ENCODE measurements at places on chromosomes 7 and 10.

GRCh38 chr7:97018126-97018601 is 6.5 kb downstream of the DLX5 start:
- DNase-seq, result no peak

GRCh38 chr10:21449288-21449966 is 76.1 kb downstream of the SKIDA1 start:
- DNase-seq, result no peak

GRCh38 chr10:17375936-17376584 is 78.3 kb downstream of the ST8SIA6 start:
- DNase-seq, result no peak

- peak; percentile 93 for DNase-seq
These were observed 66.7 kb downstream of the ST7 start for GRCh38 chr7:117019786-117020590.

DNA sequence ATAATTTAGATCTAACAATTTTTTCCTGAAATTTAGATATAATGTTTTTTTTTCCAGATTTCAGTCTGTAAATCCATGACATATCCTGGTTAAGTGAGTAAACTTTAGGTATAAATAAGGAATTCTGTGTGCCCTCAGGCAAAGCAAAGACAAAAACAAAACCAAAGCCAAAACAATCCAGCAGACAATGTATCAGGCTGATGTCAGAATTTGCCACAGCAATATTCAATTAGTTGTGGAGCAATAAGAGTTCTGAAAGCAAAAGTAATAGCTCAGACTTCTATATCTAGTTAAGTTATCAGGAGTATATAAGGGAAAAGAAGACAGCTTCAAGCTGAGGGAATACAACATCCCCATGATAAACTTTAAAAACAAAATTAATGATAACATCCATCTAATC is 82.0 kb downstream of the MKX start:
- DNase-seq, result no peak

GRCh38 chr10:82037076-82037475 is 162.1 kb downstream of the NRG3 start:
- DNase-seq, result no peak

- DNase-seq, result no peak
These were observed 903 bp upstream of the NT5C2 start for GRCh38 chr10:103193820-103194529.

DNA sequence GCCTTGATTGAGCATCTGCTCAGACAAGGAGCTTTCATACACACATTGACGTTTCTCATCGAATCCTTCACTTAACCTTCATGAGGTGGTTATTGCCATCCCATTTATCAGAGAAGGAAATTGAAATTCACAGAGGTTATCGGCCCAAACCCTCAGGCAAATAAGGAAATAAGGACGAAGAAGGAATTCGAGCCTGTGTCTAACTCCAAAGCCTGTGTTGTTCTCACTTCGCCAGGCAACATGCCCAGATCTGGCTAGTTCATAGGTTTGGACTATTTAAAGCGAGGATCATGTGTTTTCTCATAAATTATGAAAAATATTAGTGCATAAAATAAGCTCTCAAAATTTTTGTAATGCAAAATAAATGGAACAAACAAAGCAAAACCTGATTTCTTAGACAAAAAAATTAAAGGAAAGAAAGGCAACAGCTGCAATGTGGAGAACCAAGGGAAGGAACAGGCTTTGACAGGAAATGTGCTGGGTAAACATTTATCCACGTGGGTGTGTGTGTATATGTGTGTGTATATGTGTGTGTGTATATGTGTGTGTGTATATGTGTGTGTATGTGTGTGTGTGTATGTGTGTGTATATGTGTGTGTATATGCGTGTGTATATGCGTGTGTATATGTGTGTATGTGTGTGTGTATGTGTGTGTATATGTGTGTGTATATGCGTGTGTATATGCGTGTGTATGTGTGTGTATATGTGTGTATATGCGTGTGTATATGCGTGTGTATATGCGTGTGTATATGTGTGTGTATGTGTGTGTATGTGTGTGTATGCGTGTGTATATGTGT is 4.8 kb downstream of the UCN3 start:
- no peak for DNase-seq

GRCh38 chr10:101031796-101032636 is 982 bp downstream of the SFXN3 start:
- peak; percentile 85 for DNase-seq

DNA sequence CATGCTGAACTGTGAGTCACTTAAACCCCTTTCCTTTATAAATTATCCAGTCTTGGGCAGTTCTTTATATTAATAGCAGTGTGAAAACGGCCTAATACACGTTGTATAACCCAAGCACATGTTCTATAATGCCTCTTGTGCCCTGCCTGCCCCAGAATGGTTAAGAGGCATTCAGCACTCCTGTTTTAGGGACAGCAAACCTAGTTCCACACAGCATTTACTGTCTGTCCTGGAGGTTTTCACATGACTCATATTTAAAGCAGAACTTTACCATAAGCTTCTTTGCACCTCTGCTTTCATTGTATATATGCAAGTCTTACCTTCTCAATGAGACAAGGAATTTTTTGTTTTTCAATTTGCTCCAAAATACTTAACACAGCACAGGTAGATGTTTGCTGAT is 144.8 kb downstream of the ICA1 start:
- no peak for DNase-seq

GRCh38 chr7:43771573-43771972 is 13.1 kb downstream of the BLVRA start:
- peak; percentile 38 for DNase-seq

- DNase-seq, result no peak
These were observed 21.4 kb downstream of the SLF2 start for GRCh38 chr10:100934084-100934659.

- no peak for DNase-seq
These were observed 229.6 kb downstream of the CREB5 start for GRCh38 chr7:28641752-28642545.

- no peak for DNase-seq
These were observed 34.5 kb upstream of the SKAP2 start for GRCh38 chr7:26898891-26899290.

DNA sequence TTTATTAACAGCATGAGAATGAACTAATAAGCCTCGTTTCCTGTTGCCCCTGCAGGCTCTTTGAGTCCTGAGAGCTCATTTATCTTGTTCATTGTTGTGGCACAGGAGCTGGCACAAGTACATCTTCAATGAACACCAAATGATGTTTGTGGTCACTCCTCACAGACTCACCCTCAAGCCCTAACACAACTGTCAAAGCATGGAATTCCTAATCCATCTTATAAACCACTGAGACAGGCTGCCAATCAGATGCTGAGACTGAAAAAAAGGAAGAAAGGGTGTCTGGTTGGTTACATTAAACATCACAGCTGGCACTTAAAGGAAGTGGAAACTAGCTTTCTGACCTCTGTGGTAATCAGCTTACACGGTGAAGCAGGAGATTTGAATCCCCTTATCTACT is 7.7 kb upstream of the CCDC172 start:
- DNase-seq, result no peak

- DNase-seq, result peak; percentile 92
These were observed 82.7 kb upstream of the GPR22 start for GRCh38 chr7:107387128-107387527.

DNA sequence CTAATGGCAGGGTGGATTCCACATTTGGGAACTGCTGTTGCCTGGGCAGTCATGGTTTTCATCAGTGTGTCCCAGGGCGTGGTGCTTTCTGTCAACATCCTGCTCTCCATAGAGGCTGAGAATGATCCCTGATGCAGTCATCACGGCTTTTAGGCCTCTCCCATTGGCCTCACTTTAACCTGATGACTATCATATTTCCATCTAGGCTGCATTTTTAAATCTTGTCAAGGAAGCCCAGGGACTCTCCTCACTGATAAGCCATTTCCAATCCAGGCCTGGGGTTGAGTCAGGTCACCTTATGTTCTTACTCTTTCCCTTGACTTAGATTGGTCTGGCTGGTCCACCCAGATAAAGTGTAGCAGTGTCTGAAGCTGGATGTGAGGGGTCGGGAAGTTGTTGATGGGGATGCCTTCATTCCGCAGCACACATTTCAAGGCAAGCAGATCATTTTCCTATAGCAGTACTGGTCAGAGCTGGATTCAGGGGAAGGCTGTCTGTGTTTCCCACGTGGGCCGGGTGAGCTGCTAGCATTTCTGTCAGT is 177.0 kb downstream of the AUTS2 start:
- DNase-seq, result peak; percentile 85

- DNase-seq, result no peak
These were observed 47.5 kb downstream of the GLI3 start for GRCh38 chr7:42189535-42189934.

DNA sequence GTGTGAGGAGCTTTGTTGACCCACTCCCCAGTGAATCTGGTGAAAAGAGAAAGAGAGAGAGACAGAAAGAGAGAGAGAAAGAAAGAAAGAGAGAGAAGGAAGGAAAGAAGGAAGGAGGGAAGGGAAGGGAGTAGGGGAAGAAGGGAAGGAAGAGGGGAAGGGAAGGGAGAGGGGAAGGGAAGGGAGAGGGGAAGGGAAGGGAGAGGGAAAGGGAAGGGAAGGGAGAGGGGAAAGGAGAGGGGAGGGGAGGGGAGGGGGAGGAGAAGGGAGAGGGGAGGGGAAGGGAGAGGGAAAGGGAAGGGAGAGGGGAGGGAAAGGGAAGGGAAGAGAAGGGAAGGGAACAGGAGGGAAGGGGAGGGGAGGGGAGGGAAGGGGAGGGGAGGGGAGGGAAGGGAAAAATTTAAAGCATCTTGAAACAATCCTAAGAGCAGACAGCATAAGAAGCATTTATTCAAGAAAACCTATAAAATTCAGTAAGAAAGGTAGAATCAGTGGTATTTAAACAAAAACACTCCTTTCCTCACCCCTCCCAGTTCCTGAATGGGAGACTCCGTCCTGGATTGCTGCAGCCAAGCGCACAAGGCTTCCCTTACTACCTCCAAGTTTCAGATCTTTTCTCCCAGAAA is 846.2 kb upstream of the POM121L12 start:
- DNase-seq, result no peak

- DNase-seq, result peak; percentile 77
These were observed 1.2 kb downstream of the GET4 start for GRCh38 chr7:877312-878232.

GRCh38 chr10:988667-989545 is 672 bp downstream of the GTPBP4 start:
- peak; percentile 37 for DNase-seq

DNA sequence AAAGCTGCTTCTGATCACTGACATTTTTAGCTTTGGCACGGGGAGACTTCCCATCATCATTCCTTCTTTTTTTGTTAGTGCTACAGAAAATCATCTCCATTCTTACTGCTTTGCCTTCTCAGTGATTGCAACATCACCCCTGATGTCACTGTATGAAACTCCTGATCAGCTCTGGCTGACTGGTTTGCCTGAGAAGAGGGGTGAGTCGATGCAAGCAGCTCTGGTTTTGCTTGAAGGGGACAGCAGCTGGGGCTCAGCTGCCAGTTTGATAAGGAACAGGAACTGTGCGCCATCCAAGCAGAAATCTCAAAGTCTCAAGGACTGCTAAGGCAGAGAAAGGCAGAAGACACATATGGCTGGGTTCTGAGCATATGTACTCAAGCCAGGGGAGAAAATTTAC is 808.5 kb upstream of the CELF2 start:
- DNase-seq, result peak; percentile 57

DNA sequence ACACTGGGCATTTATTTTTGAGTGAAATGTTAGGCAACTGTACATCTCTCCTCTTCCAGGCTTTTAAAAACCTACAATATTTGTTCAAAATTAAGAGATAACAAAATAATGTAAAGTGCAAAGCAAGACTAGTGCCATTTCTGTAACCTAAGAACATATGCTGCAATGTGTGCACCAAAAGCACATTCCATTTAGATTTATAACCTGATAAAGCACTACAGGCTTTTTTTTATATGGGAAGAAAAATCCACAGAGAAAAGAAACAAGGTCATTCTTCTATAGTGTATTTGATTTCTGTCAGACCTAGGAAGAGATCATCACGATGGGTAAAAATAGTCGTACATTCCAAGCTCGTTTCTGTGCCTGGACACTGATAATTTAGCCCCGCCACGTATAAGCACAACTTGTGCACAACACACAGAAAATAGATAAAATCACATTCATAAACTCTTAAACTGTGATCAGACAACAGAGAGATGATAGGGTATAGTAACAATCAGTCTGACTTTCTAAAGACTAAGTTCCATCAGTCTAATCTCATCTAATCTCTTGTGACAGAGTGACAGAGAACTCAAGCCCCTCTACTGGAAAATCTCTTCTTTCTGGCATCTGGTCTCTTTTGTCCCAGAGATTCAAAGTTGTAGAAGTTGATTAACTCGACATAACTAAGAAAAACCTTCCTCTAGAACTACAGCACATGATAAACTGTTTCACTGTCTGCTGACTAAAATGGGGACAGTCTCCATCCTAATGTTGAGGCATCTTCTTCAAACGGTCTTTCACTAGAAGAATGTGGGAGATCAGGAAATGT is 6.7 kb downstream of the LAMB1 start:
- no peak for DNase-seq

DNA sequence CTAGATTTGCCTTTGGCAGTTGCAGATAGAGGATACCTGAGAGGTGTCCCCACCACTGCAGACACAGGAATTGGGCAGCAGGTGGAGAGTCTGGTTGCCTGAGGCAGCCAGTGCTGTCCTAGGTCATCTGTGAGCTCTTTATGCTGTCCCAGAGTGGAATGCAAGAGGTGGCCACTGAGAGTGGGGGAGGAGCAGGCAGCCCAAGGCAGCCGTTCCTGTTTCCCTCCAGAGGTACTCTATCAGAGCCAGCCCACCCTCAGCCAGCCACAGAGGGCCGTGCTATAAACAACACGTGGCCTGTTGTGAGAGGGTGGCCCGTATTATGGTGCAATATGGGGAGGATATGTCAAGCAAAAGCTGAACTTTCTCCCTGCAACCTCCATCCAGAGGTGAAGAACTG is 8.5 kb downstream of the LRRC18 start:
- peak; percentile 94 for DNase-seq

- no peak for DNase-seq
These were observed 55.9 kb upstream of the ADRB1 start for GRCh38 chr10:113987805-113988204.

DNA sequence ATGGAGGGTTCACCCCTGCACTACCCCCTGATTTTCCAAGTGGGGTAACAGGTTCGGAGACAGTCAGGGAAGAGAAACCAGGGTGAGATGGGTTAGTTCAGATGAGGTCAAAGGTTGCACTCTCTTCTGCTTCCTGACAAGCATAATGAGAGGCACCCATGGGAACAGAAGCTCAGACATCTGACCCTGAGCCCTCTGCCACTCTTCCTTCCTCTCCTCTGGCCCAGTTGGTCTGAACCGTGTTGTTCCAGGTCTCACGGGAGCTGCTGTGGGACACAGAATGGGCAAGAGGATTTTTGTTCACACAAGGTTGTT is 38.4 kb downstream of the DNAJB12 start:
- no peak for DNase-seq

GRCh38 chr7:36606976-36607720 is 117.1 kb downstream of the AOAH start:
- DNase-seq, result peak; percentile 29

- DNase-seq, result no peak
These were observed 65.2 kb upstream of the FEZF1 start for GRCh38 chr7:122369756-122370155.

DNA sequence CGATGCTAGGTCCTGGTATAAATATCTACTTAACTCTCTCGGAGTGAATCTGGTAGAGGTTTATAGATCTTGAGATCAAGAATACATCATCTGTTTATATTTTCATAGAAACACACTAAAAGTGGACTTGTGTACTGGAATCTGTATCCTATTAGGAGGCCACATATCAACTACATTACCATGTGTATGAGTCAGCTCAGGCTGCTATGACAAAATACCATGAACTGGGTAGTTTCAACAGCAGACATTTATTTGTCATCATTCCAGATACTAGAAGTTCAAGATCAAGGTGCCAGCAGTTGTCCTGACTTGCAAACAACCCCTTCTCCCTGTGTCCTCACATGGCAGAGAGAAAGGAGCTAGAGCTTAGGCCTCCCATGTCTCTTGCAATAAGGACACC is 113.9 kb upstream of the PFKP start:
- DNase-seq, result no peak
